ENCODE measurements at places on chromosomes 16 and 17. TPM values are rescaled to one million over a fixed set of nuclear protein-coding genes. Genes with fewer than 3 reads are reported as not detected.

DNA sequence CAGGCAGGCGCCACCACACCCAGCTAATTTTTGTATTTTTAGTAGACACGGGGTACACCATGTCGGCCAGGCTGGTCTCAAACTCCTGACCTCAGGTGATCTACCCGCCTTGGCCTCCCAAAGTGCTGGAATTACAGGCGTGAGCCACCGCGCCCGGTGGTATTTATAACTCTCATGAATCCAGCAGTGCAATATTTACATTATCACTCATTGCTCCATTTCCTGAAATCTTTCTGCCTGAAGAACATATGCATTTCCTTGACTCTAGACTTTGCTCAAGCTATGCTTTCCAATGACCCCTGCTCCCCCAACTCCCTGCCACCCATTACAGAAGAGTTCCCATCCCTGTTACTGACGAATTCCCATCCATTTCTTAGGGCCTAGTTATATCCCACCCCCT lies 19.7 kb upstream of the NDUFAB1 start:
- DNase-seq: no peak

DNA sequence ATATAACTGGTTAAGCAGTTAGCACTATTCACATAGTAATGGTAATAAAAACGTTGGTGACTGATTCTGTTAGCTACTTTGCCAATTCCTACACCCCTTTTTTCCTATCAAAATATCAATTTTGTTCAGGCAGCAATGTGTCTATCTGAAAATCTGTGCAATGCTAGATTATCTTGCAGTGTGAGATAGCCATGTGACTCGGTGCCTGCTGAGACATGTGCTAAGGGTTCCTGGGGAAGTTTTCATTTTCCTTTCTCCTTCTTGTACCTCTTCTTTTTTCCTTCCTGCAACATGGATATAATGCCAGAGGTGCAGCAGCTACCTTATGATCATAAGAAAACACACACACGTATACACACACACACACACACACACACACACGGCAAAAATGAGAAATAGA lies 100.5 kb upstream of the SHISA6 start:
- no peak for DNase-seq

- peak; percentile 43 for DNase-seq
Observed at GRCh38 chr17:8382052-8382879, 727 bp downstream of the RPL26 start.

DNA sequence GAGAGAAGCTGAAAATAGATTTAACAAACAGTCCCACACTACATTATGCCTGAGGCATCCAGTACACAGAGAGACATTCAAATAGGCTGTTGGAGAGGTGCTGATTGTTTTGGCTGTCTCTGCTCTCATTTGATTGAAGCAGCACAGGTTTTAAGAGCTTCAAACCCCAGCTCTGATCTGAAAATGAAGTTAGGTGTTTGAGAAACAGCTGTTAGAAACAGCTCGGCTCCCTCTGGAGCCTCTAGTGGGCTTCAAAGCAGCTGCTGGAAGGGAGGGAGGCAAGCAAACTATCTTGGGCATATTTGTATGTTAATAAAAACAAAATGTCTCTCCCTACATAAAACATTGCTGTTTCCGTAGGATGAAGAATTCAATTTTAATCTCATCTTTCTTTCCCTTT lies 607.3 kb upstream of the GOT2 start:
- DNase-seq: no peak

DNA sequence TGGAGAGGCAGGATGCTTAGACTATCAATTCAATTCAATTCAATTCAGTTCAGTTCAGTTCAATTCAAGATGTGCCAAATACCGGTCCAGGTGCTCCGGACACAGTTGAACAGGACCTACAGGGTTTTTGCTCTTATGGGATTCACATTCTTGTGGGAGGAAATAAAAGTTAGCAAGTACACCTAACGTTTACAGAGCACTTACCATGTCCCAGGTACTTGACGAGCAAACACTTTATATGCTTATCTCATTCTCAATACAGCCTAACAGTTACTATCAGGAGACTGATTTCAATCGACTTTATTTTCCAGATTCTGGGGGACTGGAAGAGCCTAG lies 467 bp upstream of the GDE1 start:
- DNase-seq: no peak

DNA sequence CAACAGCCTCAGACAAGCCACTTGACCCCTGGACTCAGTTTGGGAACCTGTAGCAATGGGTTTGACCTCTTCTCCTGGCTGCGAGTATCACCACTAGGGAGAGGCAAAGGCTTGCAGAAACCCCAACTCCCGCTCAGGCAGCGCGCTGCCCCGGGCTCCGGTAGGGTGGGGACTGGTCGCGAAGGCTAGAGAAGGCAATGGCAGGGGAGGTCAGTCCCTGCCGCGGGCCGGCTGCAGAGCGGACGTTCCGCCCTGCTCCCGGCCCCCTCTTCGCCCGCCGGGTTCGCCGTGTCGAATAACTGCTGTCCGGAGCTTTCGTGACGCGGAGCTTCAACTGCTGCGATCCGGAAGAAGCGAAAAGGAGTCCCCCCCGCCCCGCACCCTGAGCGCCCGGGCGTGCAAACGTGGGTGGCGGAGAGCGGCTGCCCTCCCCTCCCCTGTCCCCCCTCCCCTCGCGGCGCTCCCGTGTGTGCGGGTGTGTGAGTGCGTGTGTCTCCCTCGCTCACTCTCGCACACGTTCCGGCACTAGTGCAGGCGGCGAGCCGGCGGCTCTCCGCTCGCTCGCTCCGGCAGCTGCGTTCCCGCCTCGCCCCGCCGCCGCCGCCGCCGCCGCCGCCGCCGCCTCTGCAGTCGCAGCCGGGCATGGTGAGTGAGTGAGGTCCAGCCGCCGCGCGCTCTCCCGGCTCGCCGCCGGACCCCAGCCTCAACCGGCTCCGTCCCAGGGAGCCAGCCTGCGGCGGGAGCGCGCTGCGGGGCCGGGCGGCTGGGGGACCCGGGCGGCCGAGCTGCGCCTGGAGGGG lies 772 bp upstream of the SHISA6 start:
- DNase-seq: no peak

DNA sequence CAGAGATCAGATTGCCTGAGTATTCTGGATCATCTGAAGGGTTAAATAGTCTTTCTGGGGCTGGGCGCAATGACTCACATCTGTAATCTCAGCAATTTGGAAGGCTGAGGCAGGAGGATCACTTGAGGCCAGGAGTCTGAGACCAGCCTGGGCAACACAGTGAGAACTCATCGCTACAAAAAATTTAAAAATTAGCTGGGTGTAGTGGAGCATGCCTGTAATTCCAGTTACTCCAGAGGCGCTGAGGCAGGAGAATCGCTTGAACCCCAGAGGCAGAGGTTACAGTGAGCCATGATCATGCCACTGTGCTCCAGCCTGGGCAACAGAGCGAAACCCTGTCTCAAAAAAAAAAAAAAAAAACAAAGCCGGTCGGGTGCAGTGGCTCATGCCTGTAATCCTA lies 15.7 kb downstream of the MVP start:
- DNase-seq: no peak

DNA sequence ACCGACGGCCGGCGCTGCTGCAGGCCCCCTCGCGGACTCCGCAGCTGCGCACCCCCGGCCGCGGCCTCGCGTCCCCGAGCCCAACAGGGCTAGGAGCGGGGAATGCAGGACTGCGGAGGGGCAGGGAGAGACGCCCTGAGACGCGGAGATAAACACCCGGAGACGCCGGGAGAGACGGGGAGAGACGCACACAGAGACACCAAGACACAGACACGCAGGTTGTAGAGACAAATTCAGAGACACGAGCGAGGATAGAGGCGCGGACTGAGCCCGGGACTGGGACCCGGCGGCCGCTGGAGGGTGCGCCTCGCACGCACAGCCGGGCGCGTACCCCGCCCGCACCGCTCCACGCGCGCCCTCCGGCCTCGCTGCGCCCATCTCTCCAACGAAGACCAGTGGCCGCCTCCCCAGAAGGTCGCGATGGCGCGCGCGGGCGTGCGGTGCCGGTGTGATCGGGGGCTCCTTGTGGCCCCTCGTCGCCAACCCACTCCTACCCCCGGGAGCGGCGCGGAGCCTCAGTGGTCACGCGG lies 902 bp downstream of the STAC2 start:
- no peak for DNase-seq

DNA sequence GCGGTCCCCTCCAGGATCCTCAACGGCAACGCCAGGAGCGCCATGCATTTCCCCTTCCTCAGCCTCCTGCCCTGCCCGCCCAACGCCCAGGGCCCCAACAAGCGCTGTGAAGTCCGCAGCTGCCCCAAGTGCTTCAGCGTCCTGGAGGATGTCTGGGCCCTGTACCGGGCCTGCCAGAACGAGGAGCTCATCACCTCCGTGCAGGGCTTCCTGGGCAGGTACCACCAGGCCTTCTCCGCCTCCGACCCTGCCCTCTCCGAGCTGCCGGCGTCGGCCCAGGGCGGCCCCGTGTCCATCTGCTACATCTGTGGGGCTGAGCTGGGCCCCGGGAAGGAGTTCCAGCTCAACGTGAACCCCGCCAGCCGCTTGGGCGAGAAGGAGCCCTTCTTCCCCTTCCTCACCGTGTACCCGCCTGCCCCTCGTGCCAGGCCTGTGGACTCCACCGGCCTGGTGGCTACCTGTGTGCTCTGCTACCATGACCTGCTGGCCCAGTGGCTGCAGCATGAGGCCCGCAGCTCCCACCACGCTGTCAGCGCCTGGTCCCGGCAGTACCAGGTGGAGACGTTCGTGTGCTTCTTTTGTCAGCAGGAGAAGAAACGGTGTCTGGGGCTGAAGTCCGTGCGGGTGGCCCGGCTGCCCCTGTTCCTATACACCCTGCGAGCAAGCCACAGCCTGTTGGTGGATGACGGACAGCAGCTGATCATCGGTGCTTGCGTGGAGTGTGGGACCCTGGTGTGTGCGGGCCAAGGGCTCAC lies 58.9 kb upstream of the CIBAR2 start:
- no peak for DNase-seq

DNA sequence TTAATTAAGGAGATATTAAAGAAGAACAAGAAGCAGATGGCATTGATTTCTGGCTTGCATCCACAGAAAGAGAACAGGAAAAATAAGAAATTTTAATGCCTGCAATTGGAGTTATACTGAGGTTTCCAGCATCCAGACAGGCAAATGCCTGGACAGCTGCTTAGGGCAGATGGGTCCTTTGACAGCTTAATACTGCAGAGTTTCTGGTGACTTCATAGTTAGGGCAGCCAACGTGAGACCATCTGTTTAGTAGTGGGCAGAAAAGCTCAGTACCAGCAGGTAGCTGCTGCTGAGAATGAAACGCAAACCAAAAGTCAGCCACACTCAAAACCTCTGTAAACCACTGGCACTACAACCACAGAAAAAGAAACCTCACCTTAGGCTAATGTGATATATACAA lies 109.8 kb downstream of the CDK5R1 start:
- DNase-seq: no peak

GRCh38 chr17:75181608-75182318 lies 996 bp downstream of the SUMO2 start:
- peak; percentile 43 for DNase-seq

GRCh38 chr16:54542805-54543505 lies 256.4 kb upstream of the IRX3 start:
- DNase-seq: no peak

GRCh38 chr16:52561910-52562741 lies 15.2 kb upstream of the TOX3 start:
- DNase-seq: no peak

The CIAO2B gene
- 188 TPM for total RNA-seq

The ATXN1L gene
- total RNA-seq: 24.9 TPM

The ZDHHC7 gene
- total RNA-seq: 61.6 TPM

The SLC4A1 gene
- total RNA-seq: not detected

The DYNLRB2 gene
- total RNA-seq: not detected
